Effector memory CD8-positive, alpha-beta T cell (primary cell): ENCODE measurements at places on chromosomes 12 and 14.

DNA sequence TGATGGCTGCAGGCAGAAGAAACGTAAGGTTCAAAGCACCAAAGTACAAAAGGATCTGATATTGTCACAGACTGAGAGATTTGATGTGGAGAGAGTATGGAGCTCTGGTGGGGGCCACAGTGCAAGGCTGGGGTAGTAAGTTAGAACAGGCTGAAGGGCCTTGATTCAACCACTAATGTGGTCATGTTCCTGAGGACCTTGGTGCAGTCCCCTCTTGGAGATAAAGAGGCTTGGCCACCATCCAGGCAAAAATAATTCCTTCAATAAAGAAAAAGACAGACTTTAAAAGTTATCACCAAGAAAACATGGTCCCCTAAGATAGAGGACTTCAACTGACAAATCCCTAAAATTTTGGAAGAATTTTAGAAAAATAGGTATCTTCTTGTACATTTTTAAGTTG is 17.4 kb downstream of the CAPZA3 start:
- no peak for DNase-seq

GRCh38 chr14:72264716-72265115 is 332.5 kb downstream of the RGS6 start:
- no peak for DNase-seq

- DNase-seq, result no peak
These were observed 34.9 kb upstream of the SPTSSA start for GRCh38 chr14:34496679-34497513.

DNA sequence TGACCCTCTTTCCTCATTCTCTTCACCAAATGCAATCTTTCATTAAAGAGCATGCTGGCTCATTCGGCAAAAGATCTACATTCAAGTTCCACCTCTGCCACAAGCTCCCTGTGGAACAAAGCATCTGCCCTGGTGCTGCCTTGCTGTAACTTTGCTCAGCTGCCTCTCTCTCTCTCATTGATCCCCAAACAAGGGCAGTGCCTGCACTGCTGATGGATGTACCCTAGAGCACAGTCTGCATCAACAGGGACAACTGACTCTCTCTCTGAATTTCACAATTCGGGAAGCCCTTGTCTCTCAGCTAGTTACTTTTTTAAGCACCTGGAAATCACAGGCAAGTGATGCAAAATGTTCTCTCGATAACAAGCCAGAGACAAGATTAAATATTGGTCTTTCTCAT is 174.0 kb upstream of the DIO2 start:
- no peak for DNase-seq

GRCh38 chr14:100688598-100689461 is 37.9 kb upstream of the DLK1 start:
- DNase-seq, result no peak

DNA sequence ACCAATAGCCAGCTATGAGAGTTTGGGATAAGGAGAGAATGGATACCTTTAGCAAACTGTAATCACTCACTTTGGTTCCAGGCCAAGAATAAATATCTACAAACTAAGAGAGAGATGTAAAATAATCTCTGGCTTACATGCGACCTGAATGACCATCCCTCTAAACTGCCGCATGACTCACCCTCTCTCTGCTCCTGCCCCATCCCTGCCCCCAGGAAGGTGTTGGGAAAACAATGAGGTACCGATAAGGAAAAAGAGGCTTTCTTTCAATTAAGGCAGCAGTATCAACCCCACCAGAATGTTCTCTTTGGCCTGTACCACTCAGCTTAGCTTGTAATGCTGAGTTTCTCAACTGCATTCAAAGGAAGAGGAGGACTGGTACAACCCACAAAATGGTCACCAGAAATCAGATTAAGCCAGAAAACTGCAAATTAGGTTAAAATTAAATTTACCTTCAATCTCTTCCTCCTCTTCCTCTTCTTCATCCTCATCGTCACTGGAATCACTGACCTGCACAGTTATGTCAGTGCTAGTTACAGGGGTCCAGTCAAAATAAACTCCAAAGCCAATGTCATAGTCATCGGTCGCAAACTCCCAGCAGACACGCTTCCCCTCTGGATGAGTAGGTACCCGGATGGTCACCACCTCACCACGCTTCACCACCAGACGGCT is 22.0 kb downstream of the GSTZ1 start:
- DNase-seq, result no peak

DNA sequence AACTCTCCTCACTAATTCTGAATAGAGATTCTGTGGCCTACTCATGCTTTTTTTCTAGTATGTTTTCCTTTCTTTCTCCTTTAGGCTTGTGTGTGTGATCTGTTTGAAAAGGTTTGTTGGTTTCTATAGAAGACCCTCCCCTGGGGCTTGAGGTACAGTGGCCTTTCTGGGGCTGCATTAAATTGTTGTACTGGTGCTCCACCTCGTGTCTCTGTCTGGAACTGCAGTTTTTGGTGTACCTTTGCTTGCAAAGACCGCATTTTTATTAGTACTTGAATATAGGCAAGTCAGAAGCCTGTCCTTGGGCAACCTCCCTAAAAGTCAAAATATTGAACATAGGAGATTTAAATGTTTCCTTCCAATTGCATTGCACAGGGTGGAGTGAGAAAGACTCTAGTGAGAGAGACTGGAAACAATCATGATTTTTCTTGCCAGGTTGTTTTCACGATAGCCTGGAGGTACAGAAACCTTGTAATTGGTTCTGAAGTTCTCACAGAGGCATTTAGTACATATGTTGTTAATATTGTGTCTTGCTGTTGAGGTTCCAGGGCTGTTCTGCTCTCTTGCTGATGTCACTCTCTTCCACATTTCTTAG is 39.0 kb downstream of the SLCO1B1 start:
- DNase-seq, result peak; percentile 17

DNA sequence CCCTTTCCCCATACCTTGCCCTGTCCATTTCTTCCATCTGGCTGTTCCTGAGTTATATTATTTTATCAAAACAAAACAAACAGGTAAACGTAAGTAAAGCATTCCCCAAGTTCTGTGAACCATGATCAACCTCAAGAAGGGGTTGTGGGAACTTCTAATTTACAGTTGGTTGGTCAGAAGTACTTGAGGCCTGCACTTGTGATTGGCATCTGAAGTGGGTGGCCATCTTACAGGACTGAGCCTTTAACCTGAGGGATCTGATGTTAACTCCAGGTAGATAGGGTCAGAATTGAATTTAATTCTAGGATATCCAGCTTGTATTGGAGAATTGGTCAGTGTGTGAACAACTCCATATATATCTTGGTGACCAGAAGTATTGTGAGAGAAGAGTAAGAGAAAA is 77.0 kb downstream of the DIO2 start:
- no peak for DNase-seq

GRCh38 chr12:65318186-65318685 is 39.8 kb downstream of the MSRB3 start:
- no peak for DNase-seq

GRCh38 chr12:117872546-117873169 is 96.1 kb downstream of the KSR2 start:
- DNase-seq, result no peak

DNA sequence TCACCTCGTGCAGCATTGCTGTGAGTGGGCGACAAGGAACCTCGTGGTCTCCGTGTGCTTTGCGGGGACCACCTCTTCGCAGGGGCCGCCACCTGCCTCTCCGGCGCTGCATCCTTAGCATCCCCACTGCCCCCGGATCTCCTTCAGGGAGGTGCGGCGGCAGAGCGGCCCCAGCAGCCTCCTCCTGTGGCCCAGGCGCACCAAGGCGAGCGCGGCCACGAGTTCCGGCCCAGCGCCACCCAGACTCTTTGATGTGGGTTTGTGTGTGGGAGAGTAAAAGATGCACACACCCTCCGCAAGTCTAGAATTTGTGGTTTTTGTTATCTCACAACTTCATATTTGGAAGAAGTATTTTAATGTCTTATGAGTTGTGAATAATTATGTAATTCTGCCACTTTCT is 118.8 kb upstream of the DIO3 start:
- DNase-seq, result peak; percentile 60

DNA sequence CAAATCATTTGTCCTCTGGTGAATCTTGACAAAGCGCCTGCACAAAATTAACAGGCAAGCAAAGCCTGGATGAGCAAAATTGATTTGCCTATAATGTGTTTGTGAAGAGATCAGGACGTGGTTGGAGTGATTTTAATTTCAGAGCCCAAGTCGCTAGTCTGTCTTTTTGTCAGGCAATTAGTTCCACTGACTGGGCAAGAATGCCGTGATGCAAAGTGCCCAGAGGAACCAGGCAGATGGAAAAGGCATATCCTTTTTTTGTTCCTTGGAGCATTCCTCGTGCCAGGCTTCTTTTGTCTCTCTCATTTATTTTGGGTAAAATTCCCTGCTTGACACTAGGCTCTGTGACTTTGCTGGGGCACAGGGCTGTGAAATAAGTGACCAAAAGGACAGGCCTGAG is 65.9 kb upstream of the CCDC198 start:
- DNase-seq, result no peak

DNA sequence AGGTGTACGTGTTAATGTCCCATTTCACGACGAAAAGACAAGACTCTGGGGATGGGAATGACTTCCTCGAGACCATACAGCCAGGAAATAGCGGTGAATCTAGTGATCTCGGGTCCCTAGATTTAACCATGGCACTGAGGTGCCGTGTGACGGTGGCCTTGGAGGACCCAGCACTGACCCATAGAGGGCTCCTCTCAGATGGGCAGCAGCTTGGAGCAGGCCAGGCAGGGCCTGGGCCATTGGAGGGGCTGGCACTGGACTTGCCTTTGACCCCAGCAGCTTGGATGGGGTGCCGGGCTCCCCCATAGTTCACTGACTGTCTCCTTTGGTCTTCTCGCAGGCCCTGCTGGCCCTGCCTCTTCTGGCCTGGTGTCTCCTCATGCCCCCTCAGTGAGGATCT is 5.4 kb downstream of the TCL1B start:
- no peak for DNase-seq

GRCh38 chr14:85576848-85577542 is 47.1 kb downstream of the FLRT2 start:
- DNase-seq, result no peak

DNA sequence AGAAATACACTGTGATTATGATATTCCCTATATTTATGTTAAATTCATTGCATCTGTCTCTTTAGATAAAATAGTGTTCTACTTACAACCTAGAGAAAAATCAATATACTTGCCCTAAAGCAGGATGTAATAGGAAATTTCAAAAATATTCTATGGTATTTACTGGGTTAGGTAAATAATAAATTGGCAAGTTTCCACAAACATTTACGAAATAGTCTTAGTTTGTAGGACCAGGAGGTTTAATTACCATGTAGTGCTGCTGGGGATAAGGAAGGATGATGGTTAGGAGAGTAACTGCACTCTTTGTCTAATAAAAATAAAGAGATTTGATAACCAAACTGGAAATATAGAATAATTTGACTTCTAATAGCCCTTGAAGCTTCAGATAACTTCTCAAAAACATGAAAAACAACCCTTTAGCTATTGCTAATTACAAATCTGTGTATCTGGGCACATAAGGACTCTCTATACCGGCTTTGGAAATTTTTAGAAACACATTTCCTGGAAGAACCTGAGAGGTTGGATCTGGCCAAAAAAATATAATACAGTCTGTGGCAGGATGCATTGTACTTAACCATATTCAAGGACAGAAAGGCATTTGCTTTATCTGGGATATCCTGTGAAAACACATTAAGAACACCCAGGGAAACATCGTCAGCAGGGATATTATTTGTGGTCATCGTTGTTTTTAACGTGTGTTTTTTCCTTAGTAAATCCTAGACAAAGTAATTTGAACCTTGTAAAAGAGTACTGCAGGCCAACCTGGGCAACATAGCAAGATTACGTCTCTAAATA is 36.7 kb upstream of the TMCC3 start:
- DNase-seq, result no peak

- no peak for DNase-seq
These were observed 29.8 kb upstream of the STRAP start for GRCh38 chr12:15852383-15852782.

DNA sequence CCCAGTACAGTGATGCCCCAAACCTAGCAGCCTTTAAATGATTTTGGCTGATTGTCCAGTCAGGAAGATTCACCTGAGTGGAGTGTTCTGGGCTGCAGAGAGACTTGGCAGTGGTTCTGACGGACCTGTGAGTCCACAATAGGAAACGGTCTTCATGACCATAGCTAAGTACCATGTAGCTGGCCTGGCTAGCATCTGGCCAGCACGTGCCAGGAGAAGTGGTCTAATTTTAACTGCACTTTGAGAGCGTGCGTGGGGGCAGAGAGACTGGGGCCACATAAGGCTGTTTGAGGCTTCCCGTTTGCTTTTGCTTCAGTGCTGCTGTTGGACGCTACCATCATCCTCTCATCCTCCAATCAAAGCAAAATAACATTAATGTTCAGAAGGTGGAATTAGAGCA is 54.7 kb downstream of the PPM1A start:
- DNase-seq, result no peak

DNA sequence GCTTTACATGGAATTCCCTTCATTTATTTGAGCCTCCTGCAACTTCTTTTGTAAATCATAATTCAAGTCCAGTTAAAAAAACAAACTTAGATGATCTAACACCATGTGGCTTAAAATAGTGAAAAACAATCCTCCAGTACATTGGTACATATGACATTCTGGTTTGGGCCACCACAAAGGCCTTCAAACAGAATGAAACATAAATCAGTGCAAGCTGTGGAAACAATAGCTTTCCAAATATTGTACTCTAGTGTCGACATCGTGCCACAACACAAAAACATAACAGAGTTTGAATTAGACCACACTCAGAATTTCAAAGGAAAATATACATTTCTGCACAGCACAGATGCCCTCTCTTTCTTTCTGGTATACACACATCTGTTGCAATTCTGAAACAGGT is 751.3 kb downstream of the SLC6A15 start:
- DNase-seq, result no peak

GRCh38 chr14:73266317-73266716 is 29.0 kb downstream of the PAPLN start:
- DNase-seq, result no peak

GRCh38 chr12:57528176-57528575 is 5.6 kb downstream of the MBD6 start:
- DNase-seq, result no peak

- no peak for DNase-seq
These were observed 56.4 kb downstream of the IFT81 start for GRCh38 chr12:110180591-110181005.

DNA sequence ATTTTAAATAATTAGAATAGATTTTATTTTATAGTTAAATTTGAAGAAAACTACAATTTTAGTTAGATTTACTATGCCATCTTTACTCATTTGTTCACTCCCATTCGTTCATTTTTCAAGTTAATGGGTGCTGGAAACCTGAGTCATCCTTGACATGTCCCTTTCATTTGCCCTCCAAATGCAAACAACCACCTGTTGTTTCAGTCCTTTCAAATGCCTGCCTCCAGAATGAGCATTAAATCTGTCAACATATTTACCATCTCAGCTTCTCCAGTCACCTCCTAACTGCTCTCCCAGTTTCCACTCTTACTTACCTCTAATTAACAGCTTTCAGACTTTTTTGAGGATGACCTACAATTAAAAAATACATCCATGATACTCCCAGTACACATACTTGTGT is 375.5 kb downstream of the RAD51B start:
- no peak for DNase-seq
